ENCODE measurements at places on chromosomes 12 and 14.

GRCh38 chr12:92900941-92901340 lies 28.2 kb downstream of the EEA1 start:
- no peak for DNase-seq

- no peak for DNase-seq
Observed at GRCh38 chr14:20775043-20775442, 6.0 kb upstream of the RNASE6 start.

GRCh38 chr12:68121143-68121542 lies 38.4 kb downstream of the IFNG start:
- no peak for DNase-seq

- no peak for DNase-seq
Observed at GRCh38 chr12:90304231-90304630, 595.6 kb upstream of the ATP2B1 start.

Measured in GM20000 (cell line).